ENCODE measurements at places on chromosomes 4 and X.

DNA sequence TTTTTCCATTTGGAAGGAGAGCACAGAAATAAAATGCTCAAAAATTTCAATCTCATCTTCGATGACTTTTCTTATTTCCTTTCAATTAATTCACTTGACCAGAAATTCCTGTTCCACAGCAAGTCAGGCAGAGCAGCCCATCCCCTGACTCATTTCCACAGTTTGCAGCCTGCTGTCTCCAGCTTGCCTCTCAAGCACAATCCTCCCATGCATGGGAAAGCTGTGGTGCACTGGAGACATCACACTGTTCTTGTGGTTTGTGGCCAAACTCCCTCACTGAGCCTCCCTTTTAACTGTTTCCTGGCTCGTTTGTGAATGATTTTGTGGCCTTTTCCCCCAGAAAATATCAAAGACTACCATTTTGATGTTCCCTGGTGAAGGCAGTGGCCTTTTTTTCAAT, 114.0 kb upstream of the ENPEP start:
- DNase-seq, result no peak

- DNase-seq, result no peak
These were observed 70.8 kb downstream of the GAB1 start for GRCh38 chr4:143407474-143407873.

DNA sequence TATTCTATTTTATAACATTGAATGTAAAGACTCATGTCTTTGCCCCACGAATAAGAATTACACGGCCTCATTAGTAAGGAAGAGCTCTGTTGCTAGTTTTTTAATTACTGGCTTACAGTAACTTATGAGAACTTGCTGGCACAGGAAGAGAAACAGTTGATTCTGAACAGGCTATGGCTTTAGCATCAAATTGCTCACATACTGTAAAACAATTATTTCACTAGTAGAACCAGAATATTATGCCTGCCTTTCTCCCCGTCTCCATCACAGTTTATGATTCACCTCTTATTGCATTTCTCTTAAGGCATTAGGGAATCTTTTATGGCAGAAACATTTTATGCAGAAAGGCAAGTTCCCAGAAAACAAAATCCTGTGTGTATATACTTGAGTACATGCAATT, 126.1 kb downstream of the SPRY1 start:
- DNase-seq, result no peak

DNA sequence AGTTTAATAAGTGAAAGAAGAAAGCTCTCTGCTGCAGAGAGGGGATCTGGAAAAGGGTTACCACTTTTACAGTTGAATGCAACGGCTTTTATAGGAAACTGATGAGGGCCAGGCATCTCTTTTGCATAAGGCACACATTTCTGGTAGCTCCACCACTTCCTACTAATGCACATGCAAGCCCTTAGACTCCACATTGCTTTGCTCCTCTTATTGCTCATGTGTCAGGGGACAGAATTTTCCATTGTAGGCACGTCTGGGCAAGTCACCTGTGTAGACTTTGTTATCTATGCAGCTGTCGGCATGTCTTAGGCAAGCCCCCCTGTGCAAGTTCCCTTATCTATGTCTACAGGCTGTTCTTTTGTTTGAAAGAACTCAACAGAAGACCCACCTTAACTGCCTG, 294.6 kb upstream of the STS start:
- no peak for DNase-seq

DNA sequence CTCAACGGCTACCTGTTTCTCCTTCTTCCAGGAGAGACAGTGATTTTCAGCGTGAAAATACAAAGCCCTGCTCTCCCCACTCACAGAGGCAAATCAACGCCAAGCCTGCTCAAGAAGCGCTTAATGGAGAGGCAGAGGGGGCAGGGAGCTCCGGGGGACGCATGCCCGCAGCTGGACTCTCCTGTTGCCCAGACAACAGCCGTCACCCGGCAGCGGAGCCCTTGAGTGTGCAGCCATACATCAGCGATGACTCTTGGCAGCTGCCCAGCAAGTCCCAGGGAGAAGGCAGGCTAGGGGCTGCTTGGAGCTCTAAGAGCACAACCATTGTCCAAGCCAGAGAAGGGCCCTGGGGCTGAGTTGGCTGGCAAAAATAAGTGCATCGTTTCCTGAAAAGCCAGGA, 71.0 kb upstream of the AFAP1 start:
- no peak for DNase-seq

GRCh38 chr4:10611673-10612072, 72.9 kb downstream of the CLNK start:
- DNase-seq, result no peak

GRCh38 chr4:186704057-186704456, 19.6 kb downstream of the FAT1 start:
- no peak for DNase-seq

DNA sequence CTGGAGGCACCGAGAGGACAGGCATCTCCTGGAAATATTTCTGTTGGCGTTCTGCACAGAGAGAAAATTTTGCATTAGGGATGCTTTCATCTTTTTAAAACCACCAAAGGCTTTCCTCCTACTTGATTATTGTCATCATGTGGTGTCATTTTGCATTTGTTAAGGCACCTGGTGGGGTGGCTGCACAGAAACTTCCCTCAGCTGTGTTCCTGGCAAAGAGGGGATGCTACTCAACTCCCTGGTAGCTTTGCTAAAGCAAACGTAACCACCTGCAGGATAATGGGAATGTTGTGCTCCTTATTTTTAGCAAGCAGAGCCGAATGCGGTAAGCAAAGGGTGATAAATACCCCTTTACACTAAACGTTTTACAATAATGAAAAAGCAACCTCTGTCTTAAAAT, 229.8 kb downstream of the STIM2 start:
- no peak for DNase-seq

- DNase-seq, result no peak
These were observed 162.0 kb upstream of the MAB21L2 start for GRCh38 chr4:150419939-150420338.

DNA sequence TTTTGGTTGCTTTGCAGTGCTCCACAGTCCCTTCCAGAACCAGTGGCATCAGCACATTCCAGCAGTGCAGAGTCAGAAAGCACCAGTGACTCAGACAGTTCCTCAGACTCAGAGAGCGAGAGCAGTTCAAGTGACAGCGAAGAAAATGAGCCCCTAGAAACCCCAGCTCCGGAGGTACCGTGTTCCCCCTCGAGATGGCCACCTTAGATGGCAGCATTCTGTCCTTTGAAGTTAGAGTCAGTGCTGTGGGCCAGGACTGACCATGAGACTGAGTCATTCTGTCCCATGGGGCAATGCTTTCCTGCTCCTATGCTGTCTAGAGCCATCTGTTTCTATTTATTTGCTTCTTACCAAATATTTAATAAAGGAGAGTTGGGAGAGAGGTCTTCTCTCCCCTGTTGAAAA, 112.3 kb downstream of the KLHL8 start:
- DNase-seq, result no peak

- DNase-seq, result no peak
These were observed 44.6 kb downstream of the IL13RA1 start for GRCh38 chrX:118772051-118772450.

GRCh38 chrX:150262456-150262855, 100.7 kb upstream of the MAMLD1 start:
- DNase-seq, result no peak

GRCh38 chr4:3388471-3389232, 53.1 kb upstream of the HGFAC start:
- no peak for DNase-seq

DNA sequence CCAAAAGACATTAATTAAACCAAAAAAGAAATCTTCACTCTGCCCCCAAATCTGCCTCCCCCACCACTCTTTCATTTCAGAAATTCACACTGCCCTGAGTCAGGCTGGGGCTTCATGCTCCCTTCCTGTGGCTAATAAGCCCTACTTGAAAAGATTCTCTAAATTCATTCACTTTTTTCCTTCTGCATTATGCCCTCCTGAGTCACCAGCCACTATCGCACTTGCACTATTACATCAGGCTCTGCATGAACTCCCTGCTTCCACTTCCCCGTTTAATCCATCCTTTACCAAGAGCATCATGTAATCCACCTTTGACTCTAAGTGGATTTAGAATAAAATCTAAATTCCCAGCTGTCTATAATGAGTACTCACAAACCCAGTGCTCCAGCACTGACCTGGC, 295.4 kb upstream of the KLF3 start:
- no peak for DNase-seq

DNA sequence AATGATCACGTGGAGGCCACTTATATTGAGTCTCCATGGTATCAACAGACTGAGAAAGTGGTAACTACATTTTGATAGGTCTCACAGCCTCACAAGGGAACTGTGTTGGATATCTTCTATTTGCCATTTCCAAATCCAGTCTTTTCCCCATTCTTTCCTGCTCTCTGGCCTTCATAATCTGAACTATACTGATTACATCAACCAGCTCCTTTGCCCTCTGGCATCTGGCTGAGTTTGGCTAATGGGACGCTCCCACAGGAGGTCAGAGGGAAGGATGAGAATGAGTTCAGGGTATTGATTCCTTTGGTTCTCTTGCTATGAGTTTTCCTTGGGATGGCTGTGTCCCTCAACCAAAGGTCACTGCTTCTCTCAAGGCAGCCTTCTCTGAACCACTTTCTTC, 152.6 kb downstream of the RTL9 start:
- DNase-seq, result no peak

DNA sequence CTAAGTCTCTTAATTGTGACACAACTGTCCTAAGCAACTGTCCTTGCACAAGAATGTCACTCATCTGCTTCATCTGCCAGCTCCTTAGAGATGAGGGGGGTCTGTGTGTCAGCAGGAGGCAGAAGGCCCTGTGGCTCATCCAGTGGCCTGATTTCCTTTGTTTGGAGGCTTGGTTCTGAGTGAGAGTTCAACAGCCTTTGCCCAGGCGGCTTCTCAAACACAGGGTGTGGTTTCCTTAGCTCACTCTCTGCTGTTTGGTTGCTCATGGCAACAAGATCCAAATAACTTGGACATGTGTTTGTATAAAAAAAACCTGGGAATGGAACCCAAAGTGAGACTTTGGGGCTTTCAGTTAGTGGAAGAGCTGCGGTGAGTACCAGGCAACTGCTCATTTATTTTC, 46.6 kb downstream of the MAP7D3 start:
- DNase-seq, result no peak

- no peak for DNase-seq
These were observed 112.1 kb downstream of the TTC29 start for GRCh38 chr4:146833530-146833929.

- no peak for DNase-seq
These were observed 43.0 kb downstream of the RBMX2 start for GRCh38 chrX:130444641-130445336.

DNA sequence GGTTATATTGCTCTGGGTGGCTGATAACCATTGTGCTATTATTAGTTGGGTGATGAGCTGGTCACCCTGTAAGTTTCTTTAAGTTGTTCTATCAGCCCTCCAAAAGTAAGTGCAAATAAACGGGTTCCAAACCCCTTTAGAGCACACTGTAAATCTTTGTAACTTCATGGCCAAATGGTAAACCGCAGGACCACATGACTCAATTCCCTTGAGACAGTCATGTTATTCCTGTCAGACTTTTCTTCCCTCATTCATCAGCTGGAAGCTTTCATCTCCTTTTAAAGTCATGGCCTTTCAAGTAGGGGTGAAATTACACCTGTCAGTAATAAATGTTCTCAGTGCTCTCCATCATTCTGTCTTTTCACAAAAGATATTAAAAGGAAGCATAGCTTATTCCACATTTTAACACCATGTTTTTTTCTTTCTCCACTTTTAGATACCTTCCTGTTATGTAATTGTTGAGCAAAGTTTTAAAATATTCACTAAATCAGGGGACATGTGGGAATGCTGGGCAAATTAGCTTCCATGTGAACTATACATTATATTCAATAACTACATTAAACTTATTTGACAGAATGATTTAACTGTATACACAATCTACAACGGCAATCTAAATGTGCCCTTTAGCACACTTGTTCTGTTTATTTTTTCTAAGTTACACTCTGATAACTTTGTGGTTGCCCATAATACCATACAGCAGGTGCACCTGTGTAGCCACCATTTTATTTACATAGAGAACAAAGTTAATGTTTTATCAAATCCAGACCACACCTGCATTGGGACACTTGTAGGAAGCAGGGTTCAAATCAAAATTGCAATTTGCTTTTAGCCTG, 275.5 kb downstream of the CFAP299 start:
- DNase-seq, result no peak

- no peak for DNase-seq
These were observed 11.5 kb upstream of the SRPX start for GRCh38 chrX:38232079-38232686.

GRCh38 chr4:5752376-5753184, 41.6 kb downstream of the EVC start:
- no peak for DNase-seq

DNA sequence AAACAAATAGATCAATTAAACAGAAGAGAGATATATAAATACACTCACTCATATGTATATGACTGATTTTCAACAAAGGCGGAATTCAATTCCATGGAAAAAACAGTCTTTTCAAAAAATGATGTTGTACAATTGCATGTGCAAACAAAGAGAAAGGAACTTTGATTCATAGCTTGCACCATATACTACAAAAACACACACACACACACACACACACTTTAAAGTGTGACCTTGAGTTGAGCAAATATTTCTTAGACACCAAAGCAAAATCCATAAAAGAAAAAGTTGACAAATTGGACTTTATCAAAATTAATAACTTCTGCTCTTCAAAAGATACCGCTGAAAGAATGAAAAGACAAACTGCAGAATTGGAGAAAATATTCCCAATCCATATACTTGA, 168.8 kb downstream of the EVC2 start:
- no peak for DNase-seq

DNA sequence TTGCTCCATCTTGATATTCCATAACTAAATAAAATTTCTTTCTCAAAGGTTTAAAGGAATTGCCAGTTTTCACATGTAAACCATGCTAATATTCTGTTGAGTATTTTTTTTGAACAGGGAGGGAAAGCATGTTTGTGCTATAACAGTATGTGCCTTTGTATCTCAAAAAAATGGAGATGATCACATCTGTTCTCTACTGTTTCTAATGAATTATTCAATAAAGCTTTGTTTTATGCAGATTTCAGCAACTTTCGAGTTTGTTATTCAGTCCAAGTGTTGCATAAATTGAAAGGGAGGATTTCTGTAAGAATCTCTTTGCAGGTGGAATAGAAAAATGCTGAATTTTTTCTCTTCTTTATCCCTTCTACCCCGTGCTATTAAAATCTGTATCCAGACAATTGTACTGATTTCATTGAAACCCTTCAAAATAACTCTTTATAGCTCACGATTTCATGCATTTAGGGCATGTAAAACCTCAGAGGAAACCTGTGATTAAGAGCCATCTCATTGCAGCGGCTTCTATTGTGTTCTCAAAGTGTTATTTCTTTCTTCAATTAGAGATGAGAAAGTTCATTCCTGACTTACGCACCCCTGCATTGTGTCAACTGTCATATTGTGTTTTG, 42.1 kb downstream of the NEIL3 start:
- no peak for DNase-seq

- DNase-seq, result no peak
These were observed 776 bp downstream of the CEP44 start for GRCh38 chr4:174284487-174284886.

GRCh38 chr4:183026701-183027100, 72.4 kb upstream of the WWC2 start:
- no peak for DNase-seq

GRCh38 chr4:8834681-8835220, 36.9 kb downstream of the HMX1 start:
- no peak for DNase-seq
